Right ventricle myocardium superior (tissue), 1 donor: ENCODE measurements at places on chromosomes 11 and 22.

GRCh38 chr22:27510024-27510423 lies 291.5 kb downstream of the MN1 start:
- no peak for DNase-seq

DNA sequence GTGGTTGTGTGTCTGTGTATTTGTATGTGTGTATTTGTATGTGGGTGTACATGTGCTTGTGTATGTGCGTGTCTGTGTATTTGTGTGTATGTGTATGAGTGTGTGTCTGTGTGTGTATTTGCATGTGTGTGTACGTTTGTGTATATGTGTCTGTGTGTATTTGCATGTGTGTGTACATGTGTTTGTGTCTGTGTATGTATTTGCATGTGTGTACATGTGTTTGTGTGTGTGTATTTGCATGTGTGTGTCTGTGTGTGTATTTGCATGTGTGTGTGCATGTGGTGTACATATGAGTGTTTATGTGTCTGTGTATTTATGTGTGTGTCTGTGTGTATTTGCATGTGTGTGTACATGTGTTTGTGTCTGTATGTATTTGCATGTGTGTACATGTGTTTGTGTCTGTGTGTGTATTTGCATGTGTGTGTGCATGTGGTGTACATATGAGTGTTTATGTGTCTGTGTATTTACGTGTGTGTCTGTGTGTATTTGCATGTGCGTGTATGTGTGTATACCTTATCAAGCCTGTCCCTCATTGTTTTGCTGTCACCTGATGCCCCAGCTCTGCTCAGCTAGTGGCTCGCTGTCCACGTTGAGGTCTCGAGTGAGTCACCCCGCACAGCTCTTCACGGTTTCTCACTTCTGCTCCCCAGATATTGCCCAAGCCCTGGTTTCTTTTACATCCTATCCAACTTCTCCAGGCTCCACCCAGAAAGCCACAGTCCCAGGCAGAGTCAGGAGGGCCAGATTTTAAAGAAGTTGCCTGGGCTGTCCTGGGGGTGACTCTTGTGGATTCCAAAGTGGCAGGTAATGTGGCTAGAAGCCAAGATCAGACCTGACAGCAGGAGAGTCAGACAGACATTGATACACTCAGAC lies 15.2 kb downstream of the MB start:
- DNase-seq: no peak

DNA sequence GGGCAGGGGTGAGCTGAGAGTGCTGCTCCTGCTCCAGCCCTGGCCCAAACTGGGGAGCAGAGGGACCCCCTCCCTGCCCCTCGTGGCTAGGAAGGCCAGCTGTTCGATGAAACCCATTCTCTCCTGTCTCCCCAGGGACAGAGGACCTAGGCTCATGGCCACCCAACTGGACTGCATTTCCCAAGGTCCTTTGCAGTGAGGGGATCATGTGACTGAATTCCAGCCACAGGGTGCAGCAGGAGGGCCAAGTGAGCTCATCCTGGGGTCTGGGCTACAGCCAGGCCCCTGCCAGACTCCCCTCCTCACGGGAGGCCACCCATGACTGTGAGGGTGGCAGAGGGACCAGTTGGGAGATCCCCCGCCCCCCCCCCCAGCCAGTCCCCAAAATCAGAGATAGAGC lies 777.6 kb downstream of the TBC1D22A start:
- DNase-seq: no peak

DNA sequence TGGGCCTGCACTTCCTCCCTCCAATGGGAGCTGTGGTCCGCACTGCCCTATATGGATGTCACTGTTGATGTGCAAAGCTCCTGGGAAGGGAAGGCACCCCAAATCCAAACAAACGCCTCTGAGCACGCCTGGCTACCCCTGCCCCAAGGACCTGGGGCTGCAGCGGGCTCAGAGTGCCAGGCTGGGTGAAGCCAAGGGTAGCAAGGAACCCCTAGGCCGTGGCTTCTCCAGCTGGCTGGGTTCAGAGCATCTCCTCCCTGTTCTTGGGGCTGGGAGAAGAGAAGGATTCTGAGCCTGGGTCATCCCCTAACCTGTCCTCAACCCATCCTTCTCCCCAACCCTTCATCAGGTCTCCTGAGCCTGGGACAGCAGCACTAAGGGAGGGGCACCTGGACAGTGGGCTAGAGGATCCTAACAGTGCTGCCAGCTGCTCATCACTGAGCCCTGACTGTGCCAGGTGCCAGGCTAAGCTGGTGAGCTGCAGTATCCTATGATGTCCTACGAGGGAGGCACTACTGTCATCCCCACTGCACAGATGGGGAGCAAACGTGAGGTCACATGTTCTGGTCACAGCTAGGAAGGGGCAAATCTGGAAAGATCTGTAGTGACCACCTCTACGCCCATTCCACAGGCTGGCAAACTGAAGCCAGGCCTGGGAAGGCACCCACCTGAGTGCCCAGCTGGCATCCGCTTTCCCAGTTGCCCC lies 3.0 kb downstream of the SSTR3 start:
- DNase-seq: no peak

DNA sequence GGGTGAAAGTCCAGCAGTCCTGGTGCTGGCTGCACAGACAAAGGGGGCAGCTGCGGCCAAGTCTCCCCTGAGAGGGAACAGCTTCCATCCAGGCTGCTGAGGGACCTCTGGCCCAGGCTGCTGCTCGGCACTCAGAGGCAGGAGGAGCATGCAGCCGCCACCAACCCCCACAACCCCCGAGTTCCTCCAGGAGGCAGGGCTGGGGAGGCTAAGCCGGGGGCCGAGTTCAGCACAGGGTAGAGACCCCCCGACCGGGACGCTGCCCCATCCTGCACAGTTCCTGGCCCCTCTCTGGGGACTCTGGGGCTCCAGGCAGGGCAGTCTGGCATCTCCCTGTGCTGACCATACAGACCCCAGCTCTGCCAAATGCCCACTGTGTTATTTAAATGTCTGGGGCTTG lies 20.2 kb downstream of the IGSF9B start:
- no peak for DNase-seq

GRCh38 chr11:134364261-134364660 lies 32.5 kb downstream of the GLB1L2 start:
- no peak for DNase-seq

DNA sequence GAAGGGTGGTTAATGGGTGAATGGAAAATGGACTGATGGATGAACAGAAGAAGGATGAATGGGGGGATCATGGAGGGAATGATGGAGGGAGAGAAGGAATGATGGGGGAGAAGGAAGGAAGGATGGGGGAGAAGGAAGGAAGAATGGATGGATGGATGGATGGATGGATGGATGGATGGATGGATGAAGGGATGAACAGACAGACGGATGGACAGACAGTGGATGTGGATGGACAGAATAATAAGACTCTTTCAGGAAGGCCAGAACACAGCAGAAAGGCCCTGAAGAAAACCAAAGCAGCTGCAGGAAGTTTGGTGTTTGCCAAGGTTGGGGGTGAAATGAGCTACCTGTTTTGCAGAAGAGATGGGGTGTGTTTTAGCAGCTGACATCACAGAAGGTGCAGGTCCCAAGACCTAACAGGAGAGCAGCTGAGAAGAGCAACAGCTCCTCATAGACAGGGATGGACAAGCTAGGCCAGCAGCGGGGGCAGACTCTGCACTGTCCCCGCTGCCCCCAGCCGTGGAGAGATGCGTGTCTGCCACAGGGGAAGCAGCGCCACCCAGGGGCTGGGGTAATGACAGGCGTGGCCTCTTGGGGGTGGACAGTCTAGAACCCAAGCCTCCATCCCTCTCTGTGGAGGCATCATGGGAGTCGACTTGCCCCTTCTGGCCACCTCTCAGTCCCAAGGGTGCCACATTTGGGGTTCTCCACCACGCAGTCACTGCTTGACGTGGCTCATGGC lies 17.9 kb downstream of the C1QTNF6 start:
- DNase-seq: peak; percentile 20

DNA sequence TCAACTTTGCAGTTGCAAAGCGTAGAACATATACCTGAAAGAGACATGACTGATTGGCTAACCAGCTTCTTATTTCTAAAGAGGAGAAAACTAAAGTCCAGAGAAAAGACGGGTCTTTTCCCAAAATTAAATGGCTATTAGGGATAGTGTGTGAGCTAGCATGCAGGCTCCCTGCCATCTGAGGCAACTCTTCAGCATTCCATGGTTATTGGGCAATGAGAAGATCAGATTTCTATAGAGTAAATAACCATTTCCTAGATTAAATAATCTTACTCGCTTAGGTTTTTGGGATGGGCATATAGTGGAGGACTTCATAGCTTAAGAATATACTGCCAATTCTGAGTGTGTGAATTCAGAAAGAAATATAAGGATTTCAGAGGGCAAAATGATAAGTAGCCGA lies 95.0 kb downstream of the PDHX start:
- DNase-seq: no peak

- DNase-seq: no peak
Measured at GRCh38 chr11:119907878-119908572, 179.0 kb upstream of the NECTIN1 start.

- no peak for DNase-seq
Measured at GRCh38 chr11:13115380-13115675, 106.2 kb downstream of the RASSF10 start.

DNA sequence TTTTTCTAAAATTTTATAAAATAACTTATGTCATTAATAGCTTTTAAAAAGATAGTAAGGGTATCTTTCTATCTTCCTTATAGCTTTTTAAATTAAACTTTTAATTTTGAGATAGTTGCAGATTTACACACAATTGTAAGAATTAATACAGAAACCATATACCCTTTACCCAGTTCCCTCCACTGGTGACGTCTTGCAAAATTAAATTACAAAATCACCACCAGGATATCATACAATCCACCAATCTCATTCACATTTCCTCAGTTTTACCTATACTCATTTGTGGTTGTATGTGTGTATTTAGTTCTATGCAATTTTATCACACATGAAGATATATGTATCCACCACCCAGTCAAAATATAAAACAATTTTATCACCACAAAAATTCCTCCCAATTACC lies 10.0 kb downstream of the SBF2 start:
- no peak for DNase-seq

DNA sequence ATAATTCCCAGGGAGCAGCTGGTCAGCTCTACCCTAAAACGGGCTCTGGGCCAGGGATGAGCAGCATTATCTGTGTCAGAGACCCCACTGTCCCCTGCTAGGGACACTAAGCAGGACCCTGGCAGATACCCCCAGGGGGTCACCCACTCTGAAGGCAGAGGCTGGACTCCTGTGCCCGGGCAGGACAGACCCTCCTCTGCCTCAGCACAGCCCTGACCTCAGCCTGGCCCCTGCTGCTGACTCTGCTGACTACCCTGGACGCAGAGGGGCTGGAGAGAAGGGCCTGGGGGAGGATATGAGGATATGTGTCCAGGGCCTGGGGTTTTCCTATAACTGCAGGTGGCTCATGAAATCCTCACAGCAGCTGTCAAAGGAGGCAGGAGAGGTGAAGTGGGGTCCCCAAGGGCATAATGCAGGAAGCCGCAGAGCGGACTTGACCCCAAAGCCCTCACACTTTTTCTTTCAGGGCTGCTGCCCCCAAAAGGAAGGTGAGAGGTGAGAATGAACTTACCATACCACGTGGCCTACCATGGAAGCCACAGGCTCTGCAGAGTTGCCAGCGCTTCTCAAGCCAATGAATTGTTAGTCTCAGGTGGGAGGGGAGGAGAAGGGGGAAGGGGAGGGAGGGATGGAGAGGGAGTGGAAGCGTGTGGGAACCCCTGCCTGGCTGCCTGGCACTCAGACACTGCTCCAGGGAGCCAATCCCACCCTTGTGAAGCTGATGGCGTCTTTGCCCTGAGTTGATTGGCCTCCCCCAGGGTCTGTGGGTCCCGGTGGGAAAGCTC lies 76.7 kb upstream of the WNT11 start:
- DNase-seq: no peak

- peak; percentile 26 for DNase-seq
Measured at GRCh38 chr11:2212411-2213251, 41.0 kb upstream of the TH start.

DNA sequence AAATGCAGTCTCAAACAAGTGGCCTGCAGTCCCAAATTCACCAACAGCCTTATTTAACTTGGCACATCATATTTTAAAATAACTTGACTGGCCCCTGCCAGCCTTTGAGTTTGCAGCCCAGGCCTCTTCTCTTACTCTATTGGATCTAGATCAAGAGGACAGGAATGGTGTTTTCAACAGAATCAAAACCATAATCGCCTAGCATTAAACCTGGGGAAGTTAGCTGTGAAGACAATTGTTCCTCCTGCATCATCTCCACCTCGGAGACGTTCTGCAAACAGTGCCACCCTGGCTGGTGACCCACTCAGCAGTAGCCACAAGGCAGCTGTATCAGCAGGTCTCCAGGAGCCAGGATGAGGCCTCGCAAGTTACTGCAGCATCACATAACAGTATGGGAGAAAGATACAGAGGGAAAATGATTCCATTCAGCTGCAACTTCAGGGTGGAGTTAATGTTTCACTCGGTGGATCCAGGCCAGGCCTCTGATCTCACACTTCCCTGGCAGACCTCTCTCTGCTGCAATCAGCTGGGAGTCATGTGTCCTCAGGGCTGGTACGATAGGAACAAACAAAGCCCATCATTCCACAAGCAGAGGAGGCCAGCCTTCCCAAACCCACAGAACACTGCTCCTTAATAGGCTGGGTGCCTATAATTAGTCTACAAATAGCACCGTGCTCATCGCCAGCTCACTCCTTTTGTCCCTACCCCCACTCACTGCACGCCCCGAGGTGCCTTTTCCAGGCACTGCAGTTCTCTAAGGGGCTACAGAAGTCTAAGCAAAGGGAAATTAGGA lies 18.6 kb upstream of the SCN2B start:
- peak; percentile 86 for DNase-seq

- DNase-seq: no peak
Measured at GRCh38 chr11:126945319-126945718, 55.3 kb downstream of the KIRREL3 start.

DNA sequence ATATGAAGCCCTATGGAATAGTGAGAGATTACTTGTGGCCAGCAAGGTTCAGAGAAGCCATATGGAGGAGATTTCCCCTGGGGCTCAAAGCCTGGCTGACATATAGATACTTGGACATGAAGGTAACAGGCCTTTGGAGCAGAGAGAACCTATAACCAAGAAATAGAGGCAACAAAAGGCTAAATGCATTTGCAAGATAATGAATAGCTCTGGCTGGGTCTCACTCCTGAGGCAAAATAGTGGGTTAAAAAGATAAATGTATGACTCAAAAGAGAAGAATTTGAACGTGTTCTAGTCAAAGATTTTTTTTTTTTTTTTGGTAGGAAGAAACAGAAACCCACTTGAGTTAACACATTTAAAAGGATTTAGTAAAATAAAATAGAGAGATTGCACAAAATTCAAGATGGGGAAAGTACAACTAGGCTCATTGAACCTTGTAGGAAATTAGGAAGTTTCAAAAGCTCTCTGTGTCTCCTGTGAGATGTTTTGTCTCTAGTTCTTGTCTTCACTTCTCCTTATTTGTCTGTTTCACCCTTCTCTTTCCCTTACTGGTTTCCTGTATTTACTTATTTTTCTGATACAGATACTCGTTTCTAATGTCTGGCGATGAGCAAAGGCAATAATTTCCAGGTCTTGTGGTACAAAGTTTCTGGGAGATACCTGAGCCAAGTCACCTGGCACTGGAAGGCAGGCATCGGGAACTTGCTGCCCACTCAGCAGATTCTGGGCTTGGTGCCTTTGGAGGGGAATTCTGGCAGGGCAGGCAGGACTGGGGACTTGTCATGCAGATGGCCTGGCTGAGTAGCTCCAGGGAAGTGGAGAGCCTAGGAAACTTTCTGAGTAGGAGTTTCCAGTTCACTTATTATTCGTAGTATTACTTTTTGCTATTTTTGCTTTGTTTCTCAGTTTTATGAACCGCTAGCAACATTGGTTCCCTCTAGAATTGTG lies 49.2 kb upstream of the SESN3 start:
- DNase-seq: no peak

GRCh38 chr11:64846998-64847666 lies 2.7 kb upstream of the CDC42BPG start:
- peak; percentile 94 for DNase-seq

- no peak for DNase-seq
Measured at GRCh38 chr11:134736251-134736947, 324.4 kb upstream of the B3GAT1 start.

- DNase-seq: peak; percentile 87
Measured at GRCh38 chr22:19941365-19942082, at the start of the genes COMT and TXNRD2. COMT (plus strand) TSS chr22:19941772; CDS start chr22:19962527, 20,755 bp downstream. TXNRD2 (minus strand) TSS chr22:19941818; CDS start chr22:19941803, 15 bp downstream.
